NCI-H2107 (cell line): ENCODE measurements at places on chromosomes 11 and 22.

DNA sequence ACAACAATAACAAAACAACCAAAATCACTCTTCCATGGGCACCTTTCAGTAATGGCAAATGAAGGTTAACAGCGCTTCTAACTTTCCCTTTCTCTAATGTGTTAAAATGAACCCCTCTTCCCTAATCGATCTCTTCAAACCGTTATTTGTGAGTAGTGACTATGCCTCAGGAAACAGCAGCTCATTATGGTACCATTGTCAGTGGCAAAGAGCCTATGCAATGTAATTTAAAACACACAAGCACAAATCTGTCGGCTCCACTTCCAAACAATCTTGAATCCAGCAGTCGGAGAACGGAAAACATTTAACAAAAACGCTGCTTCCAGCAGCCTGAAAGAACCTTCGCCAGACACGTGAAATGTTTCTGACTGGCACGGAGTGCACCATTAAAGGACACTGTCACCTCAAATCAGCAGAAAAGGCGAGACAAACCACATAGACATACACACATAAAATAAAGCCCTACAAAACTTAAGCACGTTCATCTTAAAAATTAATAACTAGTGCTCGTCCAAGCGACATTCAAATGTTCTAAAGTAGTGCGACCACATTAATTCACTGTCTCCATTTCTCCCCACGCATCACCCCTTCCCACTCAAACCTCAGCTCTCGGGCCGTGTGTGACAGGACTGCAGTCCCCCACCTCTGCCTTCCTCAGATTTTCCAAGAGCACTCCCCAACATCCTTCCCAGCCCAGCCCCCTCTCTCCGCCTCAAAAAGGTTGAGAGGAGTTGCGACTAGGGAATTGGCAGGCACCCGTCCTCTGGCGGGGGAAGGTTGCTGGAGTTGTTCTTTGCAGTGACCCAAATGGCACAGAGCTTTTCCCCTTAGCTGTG is 748 bp downstream of the RAB30 start:
- no peak for DNase-seq

DNA sequence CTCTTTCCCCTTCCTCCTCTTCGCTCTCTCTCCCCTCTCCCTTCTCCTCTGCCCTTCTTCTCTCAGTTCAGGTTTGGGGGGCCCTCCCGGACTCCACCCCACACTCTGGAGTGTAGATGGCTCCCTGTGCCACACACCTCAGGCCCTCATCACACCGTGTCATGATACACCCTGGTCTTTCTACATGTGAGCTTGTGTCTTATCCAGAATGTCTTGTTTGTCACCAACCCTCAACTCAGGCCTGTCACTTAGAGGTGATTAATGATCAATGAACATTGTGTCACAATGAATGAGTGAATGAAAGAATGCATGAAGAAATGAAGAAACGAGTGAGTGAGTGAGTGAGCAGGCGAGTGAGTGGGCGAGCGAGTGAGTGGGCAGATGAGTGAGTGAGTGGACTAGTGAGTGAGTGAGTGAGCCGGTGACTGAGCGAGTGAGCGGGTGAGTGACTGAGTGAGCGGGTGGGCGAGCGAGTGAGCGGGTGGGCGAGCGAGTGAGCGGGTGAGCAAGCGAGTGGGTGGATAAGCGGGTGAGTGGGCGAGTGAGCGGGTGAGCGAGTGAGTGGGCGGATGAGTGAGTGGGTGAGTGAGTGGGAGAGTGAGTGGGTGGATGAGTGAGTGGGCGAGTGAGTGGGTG is 33.8 kb downstream of the CAPN1 start:
- no peak for DNase-seq

GRCh38 chr11:79294845-79295731 is 145.7 kb downstream of the TENM4 start:
- no peak for DNase-seq

- DNase-seq, result no peak
Observed at GRCh38 chr11:26227301-26227746, 104.6 kb upstream of the ANO3 start.

DNA sequence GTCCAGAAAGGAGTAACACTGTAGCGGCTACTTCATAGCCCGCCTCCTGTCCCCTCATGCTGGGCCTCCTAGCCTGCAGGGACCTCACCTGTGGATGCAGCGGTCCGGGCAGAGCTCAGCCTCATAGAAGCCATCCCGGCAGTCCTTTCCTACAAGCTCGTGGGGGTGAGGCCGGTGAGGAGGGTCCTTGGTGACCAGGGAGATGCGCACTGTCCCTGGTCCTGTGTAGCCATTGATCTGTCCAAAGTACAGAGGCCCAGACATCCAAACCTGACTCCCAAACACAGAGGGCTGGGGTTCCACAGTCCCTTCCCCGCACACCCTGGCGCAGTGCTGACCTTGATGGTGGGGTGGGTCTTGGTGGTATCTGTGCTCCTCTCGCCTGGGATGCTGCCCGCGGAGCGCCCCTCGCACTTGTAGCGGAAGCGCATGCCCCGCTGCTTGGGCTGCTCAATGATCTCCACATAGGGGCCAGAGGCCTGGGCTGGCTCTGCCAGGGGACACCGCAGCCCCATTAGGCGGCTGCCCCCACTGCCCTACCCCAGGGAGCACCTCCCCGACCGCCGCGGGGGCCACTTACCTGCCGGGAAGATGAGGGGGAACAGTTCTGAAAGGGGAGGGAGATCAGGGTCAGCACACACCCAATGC is 993 bp downstream of the RELA start:
- no peak for DNase-seq

GRCh38 chr22:45743687-45744086 is 72.1 kb downstream of the ATXN10 start:
- DNase-seq, result no peak

GRCh38 chr11:69148806-69149205 is 6.9 kb upstream of the SMIM38 start:
- no peak for DNase-seq

DNA sequence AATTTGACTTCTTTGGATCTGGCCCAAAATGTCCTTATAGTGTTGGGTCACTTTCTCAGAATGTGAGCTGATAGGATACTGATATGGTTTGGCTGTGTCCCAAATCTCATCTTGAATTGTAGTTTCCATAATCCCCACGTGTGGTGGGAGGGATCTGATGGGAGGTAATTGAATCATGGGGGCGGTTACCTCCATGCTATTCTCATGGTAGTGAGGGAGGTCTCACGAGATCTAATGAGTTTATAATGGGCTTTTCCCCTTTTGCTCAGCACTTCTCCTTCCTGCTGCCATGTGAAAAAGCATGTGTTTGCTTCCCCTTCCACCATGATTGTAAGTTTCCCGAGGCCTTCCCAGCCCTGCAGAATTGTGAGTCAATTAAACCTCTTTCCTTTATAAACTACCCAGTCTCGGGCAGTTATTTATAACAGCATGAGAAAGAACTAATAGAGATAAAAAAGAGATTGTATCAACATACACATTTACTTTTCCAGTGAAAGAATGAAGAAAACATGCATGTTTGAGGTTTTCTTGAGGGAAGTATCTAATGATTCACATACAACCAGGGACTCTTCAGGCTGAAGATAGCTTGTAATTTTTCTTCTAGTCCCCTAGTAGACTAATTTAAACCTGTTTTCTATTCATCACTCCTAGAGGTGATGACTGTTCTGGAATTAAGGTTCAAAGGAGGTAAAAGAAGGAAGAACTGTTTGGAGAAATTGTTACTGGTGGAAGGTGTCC is 17.3 kb upstream of the CSTF3 start:
- DNase-seq, result no peak

DNA sequence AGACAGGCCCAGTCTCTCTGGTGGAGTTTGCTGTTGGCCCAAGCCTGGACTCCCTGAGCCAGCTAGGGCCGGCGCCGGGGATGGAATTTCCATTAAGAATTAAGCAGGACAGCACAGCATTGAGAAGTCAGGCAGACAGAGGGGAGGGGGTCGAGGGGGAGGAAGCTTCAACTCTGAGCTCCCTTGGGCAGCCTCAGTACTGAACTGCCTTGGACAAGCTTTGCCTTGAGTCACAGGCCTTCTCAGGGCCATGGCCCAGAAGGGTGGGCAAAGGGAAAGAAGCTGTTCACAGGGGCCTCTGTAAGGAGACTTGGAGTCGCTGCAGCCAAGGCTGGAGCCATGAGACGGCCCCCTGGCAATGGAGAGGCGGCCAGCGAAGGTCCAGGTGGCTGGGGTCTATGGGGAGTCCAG is 2.6 kb upstream of the INSC start:
- no peak for DNase-seq

DNA sequence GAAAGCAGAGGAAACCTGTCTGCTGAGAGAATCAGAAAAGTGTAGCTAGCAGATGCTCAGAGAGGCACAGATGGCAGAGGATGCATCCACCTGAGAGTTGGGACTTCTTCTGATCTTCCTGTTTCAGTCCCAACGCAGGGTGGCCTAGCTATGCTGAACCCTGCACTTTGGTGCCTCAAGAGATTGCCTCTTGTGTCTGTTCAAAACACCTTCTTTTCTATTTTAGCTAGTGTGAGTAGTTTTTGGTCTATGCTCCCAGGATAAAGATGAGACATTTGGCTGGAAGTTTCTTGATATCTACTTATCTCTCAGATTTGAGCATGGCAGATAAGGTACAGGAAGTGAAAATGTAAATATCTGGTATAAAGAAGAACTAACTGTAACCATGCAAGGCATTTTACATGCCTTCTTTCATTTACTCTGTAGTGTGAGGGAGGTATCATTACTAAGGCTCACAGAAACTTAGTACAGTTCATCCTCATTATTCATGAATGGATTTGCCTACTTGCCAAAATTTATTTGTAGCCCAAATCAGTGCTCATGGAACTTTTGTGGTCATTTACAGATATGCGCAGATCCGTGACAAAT is 47.0 kb upstream of the PSMA1 start:
- DNase-seq, result no peak

GRCh38 chr11:18408558-18409291 is 3.4 kb upstream of the LDHC start:
- no peak for DNase-seq

- no peak for DNase-seq
Observed at GRCh38 chr11:73907191-73907590, 30.4 kb downstream of the PAAF1 start.

DNA sequence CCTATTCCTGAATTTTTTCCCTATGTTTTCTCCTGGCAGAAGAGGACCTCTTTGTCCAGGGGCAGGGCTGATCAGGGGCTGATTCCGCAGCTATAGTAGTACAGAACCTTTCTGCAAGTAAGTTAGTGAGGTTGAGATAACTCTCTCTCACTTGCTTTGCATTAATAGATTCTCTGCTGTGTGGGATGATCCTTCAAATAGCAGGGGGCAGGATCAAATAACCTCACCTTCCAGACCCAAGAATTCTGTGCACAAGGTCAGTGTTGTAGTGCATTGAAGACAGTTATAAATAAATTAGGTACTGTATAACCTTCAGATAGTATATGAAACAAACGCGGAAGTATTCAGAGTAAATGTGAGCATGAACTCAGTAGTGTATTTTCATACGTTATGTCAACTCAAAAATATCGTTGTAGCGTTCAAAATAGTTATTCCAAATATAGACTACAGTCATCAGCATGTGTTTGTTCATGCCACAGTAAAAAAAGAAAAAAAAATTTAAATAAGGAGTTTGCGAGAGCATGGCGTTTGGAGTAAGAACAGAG is 278 bp downstream of the MMP26 start:
- no peak for DNase-seq
